ENCODE measurements at places on chromosomes 12 and 14.
A peak's percentile ranks its signal among the peaks of the same experiment; 100 is the strongest.

DNA sequence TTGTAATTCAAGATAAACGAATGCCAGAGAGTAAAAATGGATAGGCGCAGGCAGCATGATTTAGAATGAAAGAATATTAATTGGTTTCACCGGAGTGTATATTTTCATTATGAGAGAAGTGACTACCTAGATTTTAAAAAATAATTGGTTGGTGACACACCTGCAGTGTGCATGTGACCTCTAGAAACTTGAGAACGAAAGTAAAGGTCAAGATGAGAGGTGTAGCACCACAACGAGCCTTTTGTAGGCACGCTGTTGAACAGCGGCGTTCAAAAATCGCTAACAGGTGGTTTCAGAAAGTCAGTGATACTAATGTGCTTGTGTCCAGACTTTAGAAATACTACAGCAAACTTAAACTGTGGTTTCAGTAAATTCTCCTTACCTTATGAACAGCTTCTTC lies 123.8 kb downstream of the NPAS3 start:
- no peak for DNase-seq

GRCh38 chr12:93361151-93361919 lies 16.4 kb upstream of the NUDT4 start:
- DNase-seq, result no peak

GRCh38 chr14:90513161-90514014 lies 116.6 kb downstream of the CALM1 start:
- no peak for DNase-seq

GRCh38 chr12:53856132-53856531 lies 82.5 kb upstream of the HOXC13 start:
- DNase-seq, result no peak

DNA sequence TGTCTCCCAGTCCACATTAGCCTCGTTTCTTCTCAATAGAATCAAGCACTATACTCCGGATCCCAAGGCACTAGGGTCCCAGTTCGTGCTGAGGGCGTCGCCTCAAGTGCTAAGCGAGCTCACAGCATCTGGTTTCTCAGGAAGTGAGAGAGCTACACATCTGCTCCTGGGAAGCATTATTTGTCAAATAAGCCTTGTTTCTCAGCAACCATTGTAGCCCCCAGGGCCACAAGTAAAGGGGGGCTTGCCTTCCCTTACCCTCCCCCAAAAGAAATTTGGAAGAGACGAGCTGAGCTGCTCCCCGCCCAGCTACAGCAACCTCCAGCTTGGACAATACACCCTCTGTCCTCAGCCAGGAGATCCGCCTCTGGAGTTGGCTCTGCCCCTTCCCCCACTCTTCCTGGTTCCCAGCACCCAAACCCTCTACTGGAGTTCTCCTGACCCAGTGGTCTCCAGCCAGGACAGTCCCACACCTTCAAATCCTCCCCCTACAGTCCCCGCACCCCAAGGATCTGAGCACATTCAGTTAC lies 5.7 kb upstream of the TNS2 start:
- no peak for DNase-seq

DNA sequence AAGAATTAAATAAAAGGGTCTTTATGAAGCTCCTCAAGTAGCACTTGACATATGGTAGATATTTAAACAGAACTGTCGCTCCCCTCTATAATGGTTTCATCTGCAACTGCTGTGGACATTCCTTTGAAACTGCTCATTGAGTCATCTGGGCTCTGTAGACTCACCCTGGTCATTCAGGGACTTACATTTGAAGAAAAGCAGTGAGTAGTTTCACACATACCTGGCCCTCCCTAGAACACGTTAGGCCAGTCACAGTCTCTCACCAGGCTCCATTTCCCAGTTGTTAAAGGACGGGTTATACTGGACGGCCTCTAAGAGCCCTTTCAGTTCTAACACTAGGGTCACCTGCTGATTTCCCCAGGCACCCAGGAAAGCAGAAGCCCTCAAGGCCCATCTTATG lies 217.0 kb downstream of the BCL11B start:
- DNase-seq, result peak; percentile 40

GRCh38 chr12:54126029-54126695 lies 62.6 kb downstream of the SMUG1 start:
- DNase-seq, result no peak

DNA sequence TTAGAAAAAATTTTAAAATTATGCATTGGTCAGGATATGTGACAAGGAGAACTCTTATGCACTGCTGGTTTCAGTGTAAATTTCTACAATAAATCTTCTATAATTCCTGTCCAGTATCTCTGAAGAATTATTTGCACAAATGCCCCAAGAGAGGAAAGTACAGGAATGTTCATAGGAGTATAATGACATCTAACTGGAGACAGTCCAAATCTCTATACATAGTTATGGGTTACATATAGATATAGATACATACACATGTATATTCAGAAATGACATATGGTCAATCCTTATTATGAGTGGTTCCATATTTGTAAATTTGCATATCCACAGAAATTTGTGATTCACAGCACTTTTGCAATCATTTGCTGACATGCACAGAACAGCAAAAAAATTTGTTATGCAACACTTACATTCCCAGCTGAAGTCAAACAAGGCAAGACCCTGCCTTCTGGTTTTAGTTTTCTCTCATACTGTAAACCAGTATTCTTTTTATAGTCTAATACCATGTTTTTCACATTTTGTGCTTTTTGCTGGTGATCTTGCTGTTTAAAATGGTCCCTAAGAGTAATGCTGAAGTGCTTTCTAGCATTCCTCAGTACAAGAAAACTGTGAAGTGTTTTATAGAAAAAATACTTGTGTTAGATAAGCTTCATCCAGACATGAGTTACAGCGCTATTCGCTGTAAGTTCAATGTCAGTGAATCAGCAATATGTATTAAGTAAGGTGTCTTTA lies 103.8 kb downstream of the SLC16A7 start:
- no peak for DNase-seq

DNA sequence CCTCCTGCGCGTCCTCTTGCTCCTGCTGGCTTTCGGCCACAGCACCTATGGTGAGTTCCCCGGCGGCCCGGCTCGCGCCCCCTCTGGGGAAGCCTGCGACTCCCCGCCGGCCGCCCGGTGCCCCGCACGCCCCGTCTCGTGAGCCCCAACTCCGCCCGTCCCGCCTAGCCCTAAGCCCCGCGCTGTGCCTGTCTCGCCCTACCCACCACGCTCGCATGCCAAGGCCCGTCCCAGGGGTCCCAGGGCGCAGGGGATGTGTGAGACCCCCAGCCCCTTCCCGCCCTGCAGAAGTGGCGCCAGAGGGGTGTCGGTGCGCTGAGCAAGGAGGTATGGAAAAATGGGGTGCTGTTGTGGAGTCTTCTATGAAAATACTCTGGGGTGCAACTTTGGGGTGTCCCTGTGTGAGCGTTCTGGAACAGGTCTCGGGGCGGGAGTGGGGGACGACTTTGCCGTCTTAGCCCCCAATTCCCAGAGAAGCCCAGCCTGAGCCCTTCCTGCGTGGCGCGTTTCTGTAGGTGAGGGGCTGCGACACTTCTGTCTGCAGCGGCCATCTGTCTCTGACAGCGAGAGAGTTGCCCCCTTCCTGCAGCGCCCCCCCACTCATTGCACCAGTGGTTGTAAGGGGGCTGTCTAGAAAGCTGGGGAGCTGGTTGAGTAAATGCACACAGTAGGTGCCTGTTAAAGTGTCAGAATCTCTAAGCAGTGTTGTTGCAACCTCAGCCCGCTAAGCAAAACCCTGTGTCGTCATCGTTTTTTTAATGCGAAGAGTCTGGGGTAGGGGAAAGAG lies 587 bp downstream of the DLK1 start:
- DNase-seq, result no peak

- no peak for DNase-seq
Measured at GRCh38 chr14:34000396-34000795, 49.5 kb upstream of the EGLN3 start.

DNA sequence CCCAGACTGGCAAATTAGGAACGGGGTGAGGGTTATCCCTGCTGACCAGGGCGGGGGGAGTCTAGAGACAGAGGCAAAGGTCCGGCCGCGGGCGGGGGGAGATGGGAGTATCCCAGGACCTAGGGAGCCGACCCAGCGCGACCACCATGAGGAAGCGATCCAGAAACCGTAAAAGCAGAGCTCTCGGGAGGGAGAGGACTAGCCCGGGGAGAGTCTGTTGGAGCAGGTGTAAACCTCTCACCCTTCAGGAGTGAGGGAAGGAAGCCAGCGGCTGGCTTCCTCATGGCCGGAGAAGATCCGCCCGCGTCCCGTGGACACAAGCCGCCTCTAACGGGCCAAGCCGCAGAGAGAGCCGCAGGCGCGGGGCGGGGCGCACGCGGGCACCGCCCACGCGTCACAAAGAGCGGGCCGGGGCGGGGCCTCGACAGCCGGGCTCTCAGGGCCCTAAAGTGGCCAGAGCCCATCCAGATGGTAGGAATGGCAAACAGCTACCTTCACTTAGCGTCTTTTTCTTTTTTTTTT lies at the start of gene ACRBP:
Gene ACRBP (minus strand): TSS at position 350 of the 522 bp plus-strand sequence. CDS start 66 bp downstream, at position 284.
- peak; percentile 85 for DNase-seq

DNA sequence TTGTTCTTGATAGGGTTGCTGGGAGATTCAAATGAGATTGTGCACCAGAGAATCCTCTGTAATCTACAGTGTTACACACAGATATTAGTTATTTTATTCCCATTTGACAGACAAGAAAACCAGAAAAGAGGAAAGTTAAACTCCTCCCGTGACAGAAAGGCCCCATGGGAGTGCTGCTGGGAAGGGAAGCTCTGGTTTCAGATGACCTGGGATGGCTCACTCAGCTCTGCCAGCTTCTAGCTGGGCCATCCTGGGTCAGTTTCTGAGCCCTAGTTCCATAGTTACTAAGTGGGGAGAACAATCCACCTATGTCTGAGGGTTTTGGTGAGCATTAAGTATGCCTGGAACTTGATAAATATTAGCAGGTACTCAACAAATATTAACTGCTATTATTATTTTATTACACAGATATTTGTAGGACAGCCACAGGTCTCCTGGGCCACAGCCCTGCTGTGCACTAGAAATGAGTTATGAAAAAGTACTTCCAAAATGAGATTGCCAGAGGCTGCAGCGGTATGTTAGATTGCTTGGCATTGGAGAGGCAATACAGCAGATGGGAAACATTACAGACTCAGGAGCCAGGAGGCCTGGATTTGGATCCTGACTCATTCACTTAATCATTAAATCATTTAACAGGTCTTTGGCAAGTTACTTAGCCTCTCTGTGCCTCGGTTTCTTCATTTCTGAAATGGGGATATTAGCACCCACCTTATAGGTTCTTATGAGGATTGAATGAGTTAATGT lies 47.1 kb upstream of the STON2 start:
- no peak for DNase-seq
